ENCODE measurements at places on chromosomes 2 and 18.

- DNase-seq, result no peak
Measured at GRCh38 chr18:57445488-57446319, 10.5 kb downstream of the ONECUT2 start.

- no peak for DNase-seq
Measured at GRCh38 chr2:9405636-9406035, 17.7 kb downstream of the ITGB1BP1 start.

DNA sequence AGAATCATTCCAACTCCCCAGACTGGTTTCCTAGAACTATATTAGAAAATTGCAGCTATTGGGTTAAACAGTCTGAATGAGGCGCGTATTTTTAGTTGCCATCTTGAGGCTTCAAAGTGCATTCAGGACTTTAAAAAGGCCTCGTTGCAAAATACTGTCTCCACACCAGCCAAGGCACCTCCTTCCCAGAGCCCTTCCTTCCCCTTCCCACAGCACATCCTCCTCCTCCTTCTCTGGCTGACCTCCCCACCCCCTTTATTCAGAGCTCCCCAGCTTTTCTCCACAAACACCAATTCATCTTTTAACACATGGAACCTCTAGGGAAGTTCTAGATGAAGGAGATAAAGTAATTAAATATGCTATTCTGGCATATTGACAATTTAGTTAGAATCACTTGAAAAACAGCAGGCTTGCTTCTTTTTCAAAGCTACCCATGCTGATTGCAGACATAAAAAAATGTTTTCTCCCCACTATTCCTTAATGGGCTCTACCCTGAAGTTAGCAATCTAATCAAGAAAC lies 90.3 kb downstream of the RTP5 start:
- peak; percentile 12 for DNase-seq

DNA sequence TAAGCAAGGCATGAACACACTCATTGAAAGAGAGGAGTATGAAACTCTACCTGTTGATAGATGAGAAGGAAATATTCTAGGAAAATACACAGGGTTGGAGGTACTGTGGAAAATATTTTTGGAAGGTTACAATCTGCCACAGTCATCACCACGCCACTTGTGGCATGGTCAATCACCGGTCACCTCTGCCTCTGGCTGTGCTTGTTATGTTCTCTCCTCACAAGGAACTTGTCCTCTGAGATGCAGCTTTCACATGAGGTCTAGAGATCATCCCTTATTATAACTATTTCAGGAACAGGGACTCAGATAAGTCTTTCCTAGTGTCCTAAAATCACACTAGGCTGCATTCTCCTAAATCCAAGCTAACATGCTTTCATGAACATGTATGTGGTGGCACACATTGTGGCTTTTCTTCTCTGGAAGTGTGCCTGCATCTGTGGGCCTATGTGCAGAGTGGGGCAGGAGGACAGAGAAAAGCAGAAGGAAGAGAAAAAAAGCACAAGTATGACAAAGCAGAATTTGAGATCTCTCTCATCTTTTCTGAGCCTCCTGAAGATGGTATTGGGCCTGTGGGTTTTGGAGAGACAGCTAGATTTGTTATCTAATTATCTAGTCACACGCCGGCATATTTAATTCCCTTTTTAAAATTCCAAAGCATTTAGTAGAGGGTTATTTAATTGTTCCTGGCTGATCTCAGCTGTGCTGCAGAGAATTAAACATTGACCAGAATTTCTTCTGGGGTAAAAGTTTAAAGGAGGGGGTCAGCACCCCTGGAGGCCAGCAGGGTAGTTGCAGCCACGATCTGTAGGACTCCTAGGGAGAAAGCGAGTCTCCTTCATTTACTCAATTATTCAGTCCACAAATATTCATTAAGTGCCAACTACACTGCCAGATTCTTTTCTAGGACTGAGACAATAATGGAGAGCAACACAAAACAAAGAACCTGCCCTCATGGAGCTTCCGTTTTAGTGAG lies 294.6 kb downstream of the RDH14 start:
- DNase-seq, result no peak

DNA sequence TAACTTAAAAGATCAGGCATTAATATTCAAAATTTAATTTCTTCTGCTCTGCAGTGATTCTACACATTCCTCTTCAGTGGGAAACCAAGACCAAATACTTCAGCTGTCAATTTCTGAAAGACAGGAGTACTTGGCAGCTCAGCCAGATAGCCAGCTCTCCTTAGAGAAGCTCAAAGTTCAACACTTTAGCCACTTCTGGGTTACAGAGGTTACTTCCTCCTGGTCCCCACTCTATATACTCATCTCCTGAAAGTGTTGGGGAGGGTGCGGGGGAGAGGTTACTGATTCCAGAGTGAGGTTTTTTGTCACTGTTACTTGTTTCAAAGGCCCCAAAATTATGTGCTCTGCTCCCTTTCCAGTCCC lies 4.1 kb downstream of the CYTIP start:
- peak; percentile 59 for DNase-seq

GRCh38 chr2:12010059-12010458 lies 263.6 kb downstream of the LPIN1 start:
- DNase-seq, result no peak

- no peak for DNase-seq
Measured at GRCh38 chr2:75074228-75074627, 115.8 kb downstream of the POLE4 start.

- no peak for DNase-seq
Measured at GRCh38 chr2:101132202-101132601, 19.0 kb downstream of the TBC1D8 start.

- peak; percentile 72 for DNase-seq
Measured at GRCh38 chr18:79950515-79951341, 725 bp downstream of the SLC66A2 start.

DNA sequence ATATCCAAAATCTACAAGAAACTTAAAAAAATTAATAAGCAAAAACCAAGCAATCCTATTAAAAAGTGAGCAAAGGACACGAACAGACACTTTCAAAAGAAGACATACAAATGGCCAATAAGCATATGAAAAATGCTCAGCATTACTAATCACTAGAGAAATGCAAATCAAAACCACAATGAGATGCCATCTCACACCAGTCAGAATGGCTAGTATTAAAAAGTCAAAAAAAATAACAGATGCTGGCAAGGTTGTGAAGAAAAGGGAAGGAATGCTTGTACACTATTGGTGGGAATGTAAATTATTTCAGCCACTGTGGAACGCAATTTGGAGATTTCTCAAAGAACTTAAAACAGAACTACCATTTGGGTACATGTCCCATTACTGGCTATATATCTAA lies 128.8 kb upstream of the SESTD1 start:
- DNase-seq, result no peak
